ENCODE measurements at places on chromosomes 6 and 20. TPM values are rescaled to one million over a fixed set of nuclear protein-coding genes. Genes with fewer than 3 reads are reported as not detected.

Gene GATA5
- not detected for total RNA-seq

Gene MAPK13
- 55.0 TPM for total RNA-seq

Gene WTAP
- total RNA-seq = 138 TPM

Gene BPIFB6
- not detected for total RNA-seq

Gene SPATS1
- not detected for total RNA-seq

Gene MRAP2
- total RNA-seq = under 0.01 TPM

Gene SIRPG
- total RNA-seq = not detected

Gene ANKRD66
- not detected for total RNA-seq

Gene NCR2
- total RNA-seq = not detected

Gene PFDN6
- 69.7 TPM for total RNA-seq

Gene NR2E1
- 0.85 TPM for total RNA-seq

Gene KHDC3L
- not detected for total RNA-seq

Gene PLA2G7
- under 0.01 TPM for total RNA-seq

Gene RIPOR2
- total RNA-seq = 0.07 TPM

Gene SYTL3
- 1.0 TPM for total RNA-seq

Gene FAM209B
- total RNA-seq = not detected

Gene NDRG3
- 16.9 TPM for total RNA-seq

Gene MROH8
- total RNA-seq = under 0.01 TPM

Gene CPXM1
- not detected for total RNA-seq

Gene PACSIN1
- total RNA-seq = not detected

Gene CBLN4
- total RNA-seq = not detected

Gene ZSCAN23
- 1.7 TPM for total RNA-seq

Gene PAK5
- total RNA-seq = not detected

Gene HEY2
- 0.34 TPM for total RNA-seq

Gene CRISP3
- 0.07 TPM for total RNA-seq

Gene RIMS1
- total RNA-seq = not detected

Gene IL17A
- total RNA-seq = not detected

Gene SLPI
- 458 TPM for total RNA-seq

Gene ADTRP
- 25.3 TPM for total RNA-seq

Gene TBXT
- not detected for total RNA-seq

Gene ETV7
- under 0.01 TPM for total RNA-seq

Gene ALDH8A1
- 0.36 TPM for total RNA-seq

Gene GRIK2
- total RNA-seq = 0.34 TPM

Gene FOXO3
- 42.4 TPM for total RNA-seq

Gene PRSS16
- total RNA-seq = 12.6 TPM

Gene PLTP
- total RNA-seq = 117 TPM

Gene TAAR2
- total RNA-seq = not detected

Gene EEF1E1
- total RNA-seq = 41.9 TPM

Gene PROCR
- 14.2 TPM for total RNA-seq

Gene TDRD6
- total RNA-seq = 0.50 TPM

Gene ZNF165
- total RNA-seq = 7.5 TPM

Gene BLTP3A
- total RNA-seq = 12.0 TPM

Gene TMEM217
- 0.68 TPM for total RNA-seq

Gene NEURL2
- 1.9 TPM for total RNA-seq

Gene HINT3
- 28.7 TPM for total RNA-seq

Gene MCM8
- 4.1 TPM for total RNA-seq

Gene BANF2
- not detected for total RNA-seq

Gene MARCKS
- total RNA-seq = 52.3 TPM

Gene DLL1
- total RNA-seq = 6.1 TPM

Gene LY6G5C
- not detected for total RNA-seq

Gene GNRH2
- not detected for total RNA-seq

Gene TENT5A
- total RNA-seq = 16.4 TPM

Gene SRMS
- 0.34 TPM for total RNA-seq

Gene VWA7
- 1.00 TPM for total RNA-seq

Data from nasal cavity respiratory epithelium epithelial cell of viscerocranial mucosa (primary cell).